ENCODE measurements at places on chromosomes 16 and 17. TPM values are rescaled to one million over a fixed set of nuclear protein-coding genes. Genes with fewer than 3 reads are reported as not detected.

Gene CCL5
- total RNA-seq = 2.6 TPM

Gene KCNJ18
- total RNA-seq = not detected

Gene TP53TG3B
- total RNA-seq = not detected

Gene PHAF1
- 8.8 TPM for total RNA-seq

Gene YBX2
- total RNA-seq = 1.2 TPM

Gene TMEM204
- total RNA-seq = 19.8 TPM

Gene TP53TG3C
- not detected for total RNA-seq

Gene CHST4
- not detected for total RNA-seq

Gene ITGAD
- total RNA-seq = not detected

Gene PPM1E
- 1.1 TPM for total RNA-seq

Gene FOXL1
- 1.2 TPM for total RNA-seq

Gene DECR2
- 11.6 TPM for total RNA-seq

Gene KRT31
- total RNA-seq = not detected

Gene METTL9
- 56.1 TPM for total RNA-seq

Gene SEZ6L2
- 1.2 TPM for total RNA-seq

Gene WNT3
- 0.89 TPM for total RNA-seq

Gene AANAT
- not detected for total RNA-seq

Gene KRTAP3-2
- not detected for total RNA-seq

Gene PPP1R1B
- 1.2 TPM for total RNA-seq

Gene SCNN1B
- not detected for total RNA-seq

Gene ABCA5
- total RNA-seq = 14.8 TPM

Gene GPRC5B
- 54.1 TPM for total RNA-seq

Gene IGSF6
- 2.3 TPM for total RNA-seq

Gene RAB26
- total RNA-seq = 2.2 TPM

Gene KRT36
- not detected for total RNA-seq

Gene FOXJ1
- total RNA-seq = not detected

Gene GP1BA
- total RNA-seq = not detected

Gene RNF43
- total RNA-seq = 1.6 TPM

Gene TSR3
- 55.0 TPM for total RNA-seq

Gene AOC2
- total RNA-seq = 0.89 TPM

Gene NOG
- total RNA-seq = not detected

Gene CD300LD
- not detected for total RNA-seq

Gene CACNG1
- total RNA-seq = not detected

Gene SPNS3
- total RNA-seq = 0.54 TPM

Gene CEP295NL
- total RNA-seq = 1.6 TPM

Gene SLC35G6
- not detected for total RNA-seq

Gene CCL14
- 6.7 TPM for total RNA-seq

Gene CCL22
- total RNA-seq = not detected

Gene RDM1
- not detected for total RNA-seq

Gene OR1A1
- total RNA-seq = not detected

Gene EXOC3L1
- 2.8 TPM for total RNA-seq

Gene KRT13
- not detected for total RNA-seq

Gene OTOP3
- not detected for total RNA-seq

Gene TNFRSF13B
- not detected for total RNA-seq

Gene VAT1L
- total RNA-seq = 49.4 TPM

Gene CCL8
- 1.9 TPM for total RNA-seq

Gene TEX19
- not detected for total RNA-seq

Gene ATP5PD
- 616 TPM for total RNA-seq

Gene HOXB1
- not detected for total RNA-seq

Gene TNFSF13
- total RNA-seq = 4.9 TPM

Gene MT1E
- total RNA-seq = 36.1 TPM

Gene TSNAXIP1
- 0.51 TPM for total RNA-seq

Gene BAIAP2
- 9.8 TPM for total RNA-seq

Gene CDT1
- 0.46 TPM for total RNA-seq

Gene NACA2
- total RNA-seq = not detected

Gene PDE6G
- not detected for total RNA-seq

Gene FBXW10
- total RNA-seq = 0.51 TPM

Gene TP53I13
- 31.9 TPM for total RNA-seq

Gene KRTAP4-7
- total RNA-seq = not detected

All from cardiac septum (tissue), 1 donor.